M059J (cell line): ENCODE measurements at places on chromosomes 1 and 21. TPM values are rescaled to one million over a fixed set of nuclear protein-coding genes. Genes with fewer than 3 reads are reported as not detected.
A peak's percentile ranks its signal among the peaks of the same experiment; 100 is the strongest.

DNA sequence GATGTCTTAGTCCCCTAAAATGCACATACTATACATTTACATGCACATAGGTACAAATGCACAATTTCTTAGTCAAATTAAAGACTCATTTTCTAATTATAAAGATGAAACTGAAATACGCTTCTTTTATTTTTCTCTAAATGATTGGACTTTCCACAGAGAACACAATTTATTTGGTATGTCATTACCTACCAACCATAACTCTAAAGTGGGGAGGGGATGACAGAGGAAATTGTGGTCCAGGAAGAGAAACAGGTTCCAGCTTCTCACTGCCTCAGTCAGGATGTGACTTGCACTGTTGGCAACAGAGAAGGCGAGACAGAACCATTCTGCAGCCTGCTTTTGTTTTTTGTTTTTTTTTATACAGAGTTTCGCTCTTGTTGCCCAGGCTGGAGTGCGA lies 1189.2 kb downstream of the PLA2G4A start:
- DNase-seq: no peak

GRCh38 chr1:195328681-195329080 lies 1279.6 kb downstream of the KCNT2 start:
- no peak for DNase-seq

GRCh38 chr21:42460391-42461184 lies 35.4 kb downstream of the RSPH1 start:
- DNase-seq: peak; percentile 29

GRCh38 chr21:42796327-42797062 lies 82.8 kb downstream of the WDR4 start:
- DNase-seq: no peak

The RHEX gene
- total RNA-seq: not detected in 2 replicates

The TMPRSS2 gene
- 2.3 and 5.5 TPM in 2 replicates for total RNA-seq
